ENCODE measurements at places on chromosomes 7 and 10.

GRCh38 chr10:34838366-34838900 is 23.3 kb upstream of the PARD3 start:
- no peak for DNase-seq

DNA sequence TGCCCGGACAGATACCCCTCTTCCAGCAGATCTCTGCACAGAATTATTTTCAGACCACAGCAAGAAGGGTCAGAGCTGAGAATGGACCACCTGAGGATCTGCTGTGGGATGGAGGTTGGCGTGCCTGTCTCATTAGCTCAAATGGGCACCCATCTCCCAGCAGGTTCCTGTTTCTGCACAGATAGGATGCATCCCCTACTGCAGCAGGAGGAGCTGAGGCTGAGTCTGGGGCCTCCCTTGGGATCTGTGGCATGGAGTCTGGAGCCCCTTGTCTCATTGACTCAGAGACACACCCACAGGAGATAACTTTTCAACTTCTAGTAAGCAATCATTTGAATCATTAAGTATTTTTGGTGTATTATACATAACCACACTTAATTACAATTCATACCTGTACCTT is 212.7 kb downstream of the ADK start:
- DNase-seq = no peak

DNA sequence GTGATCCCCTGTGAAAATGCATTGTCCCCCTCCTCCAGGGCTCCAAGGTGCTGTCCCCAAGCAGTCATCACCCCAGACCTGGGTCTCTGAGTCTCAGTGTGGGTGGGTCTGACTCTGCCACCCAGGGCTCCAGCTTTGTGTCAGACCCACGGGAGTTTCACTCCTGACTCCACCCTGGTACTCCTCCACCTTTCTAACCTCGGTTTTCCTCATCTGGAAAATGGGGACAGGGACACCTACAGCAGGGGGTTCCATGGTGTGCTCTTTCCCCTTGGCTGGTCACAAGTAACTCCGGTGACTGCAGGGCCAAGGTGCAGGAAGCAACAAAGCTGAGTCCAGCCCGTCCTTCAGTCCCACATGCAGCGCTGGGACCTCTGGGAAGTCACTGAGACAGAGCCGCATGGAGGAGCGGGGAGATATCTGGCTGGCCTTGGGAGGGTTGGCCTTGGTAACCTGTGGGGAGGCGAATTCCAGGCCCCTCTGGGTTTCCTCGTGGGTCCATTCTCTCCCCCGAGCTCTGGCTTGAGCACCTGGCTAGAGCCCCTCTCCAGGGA is 41.8 kb upstream of the RABGEF1 start:
- no peak for DNase-seq

- no peak for DNase-seq
Observed at GRCh38 chr10:528173-529165, 161.0 kb downstream of the DIP2C start.

DNA sequence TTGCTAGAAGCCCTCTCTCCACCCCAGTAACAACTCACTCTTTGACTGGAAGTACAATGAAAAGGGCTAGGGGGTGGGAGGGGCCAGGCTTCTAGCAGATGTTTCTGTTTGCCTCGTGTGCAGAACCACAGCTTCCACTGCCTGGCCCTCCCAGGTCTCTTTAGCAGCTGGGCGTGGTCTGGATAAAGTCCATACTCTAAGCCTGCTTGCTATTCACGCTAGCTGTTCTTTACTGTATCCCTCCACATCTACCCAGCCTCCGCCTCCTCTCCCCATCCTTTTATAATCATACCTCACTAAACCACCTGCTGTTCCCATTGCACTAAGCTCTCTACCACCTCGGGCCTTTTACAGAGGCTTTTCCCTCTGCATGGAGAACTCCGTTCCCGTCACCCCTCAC is 288.8 kb downstream of the CAMK1D start:
- no peak for DNase-seq

GRCh38 chr7:47337531-47337930 is 244.4 kb downstream of the TNS3 start:
- DNase-seq = no peak

GRCh38 chr10:91540733-91541132 is 92.1 kb downstream of the PPP1R3C start:
- DNase-seq = no peak

DNA sequence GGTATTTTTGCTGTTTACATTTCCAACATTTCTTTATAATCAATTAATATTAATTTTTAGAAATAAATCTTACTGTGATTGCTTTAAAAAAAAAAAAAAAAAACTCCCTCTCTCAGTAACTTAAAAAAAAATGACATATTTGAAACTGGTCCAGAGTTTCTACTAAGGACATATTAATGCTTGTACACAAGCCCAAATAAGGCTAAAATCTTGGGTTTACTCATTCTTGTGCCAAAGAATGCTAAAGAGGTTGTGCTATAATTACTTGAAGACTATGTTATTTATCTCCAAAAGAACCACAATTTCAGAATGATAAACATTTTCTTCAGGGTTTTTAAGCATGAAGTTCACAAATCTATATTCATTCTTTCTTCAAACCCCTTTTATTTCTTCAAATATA is 39.4 kb upstream of the PHF14 start:
- DNase-seq = no peak

DNA sequence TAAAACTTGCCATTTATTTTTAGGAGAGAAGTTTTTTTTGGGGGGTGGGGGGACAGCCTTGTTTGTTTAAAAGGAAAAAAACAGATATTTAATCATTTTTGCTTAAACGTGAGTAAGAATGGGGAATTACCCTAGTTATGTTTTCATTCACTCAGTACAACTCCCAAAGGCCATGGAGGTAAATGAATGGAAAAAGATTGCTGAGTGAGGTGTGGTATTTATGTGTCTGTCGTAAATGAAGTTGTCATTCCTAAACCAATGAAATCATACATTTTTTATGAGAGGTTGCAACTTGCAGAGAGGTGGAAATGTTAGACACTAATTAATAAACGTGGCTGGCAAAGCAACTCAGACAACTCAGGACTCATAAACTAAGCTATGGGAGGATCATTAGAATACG is 218.1 kb downstream of the CELF2 start:
- DNase-seq = peak; percentile 43

DNA sequence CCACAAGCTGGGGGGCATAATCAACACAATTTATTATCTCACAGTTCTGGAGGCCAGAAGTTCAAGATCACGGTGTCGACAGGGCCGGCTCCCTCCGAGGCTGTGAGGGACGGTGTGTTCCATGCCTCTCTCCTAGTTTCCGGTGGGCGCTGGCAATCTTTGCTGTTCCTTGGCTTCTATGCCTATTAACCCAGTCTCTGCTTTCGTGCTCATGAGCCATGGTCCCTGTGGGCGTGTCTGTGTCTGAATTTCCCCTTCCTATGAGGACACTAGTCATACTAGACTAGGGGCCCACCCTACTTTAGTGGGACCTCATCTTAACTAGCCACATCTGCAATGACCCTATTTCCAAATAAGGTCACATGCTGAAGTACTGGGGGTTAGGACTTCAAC is 29.4 kb downstream of the HIPK2 start:
- no peak for DNase-seq

GRCh38 chr10:110775406-110775805 is 96.3 kb upstream of the PDCD4 start:
- DNase-seq = no peak

GRCh38 chr7:12475362-12476063 is 71.8 kb upstream of the VWDE start:
- no peak for DNase-seq

DNA sequence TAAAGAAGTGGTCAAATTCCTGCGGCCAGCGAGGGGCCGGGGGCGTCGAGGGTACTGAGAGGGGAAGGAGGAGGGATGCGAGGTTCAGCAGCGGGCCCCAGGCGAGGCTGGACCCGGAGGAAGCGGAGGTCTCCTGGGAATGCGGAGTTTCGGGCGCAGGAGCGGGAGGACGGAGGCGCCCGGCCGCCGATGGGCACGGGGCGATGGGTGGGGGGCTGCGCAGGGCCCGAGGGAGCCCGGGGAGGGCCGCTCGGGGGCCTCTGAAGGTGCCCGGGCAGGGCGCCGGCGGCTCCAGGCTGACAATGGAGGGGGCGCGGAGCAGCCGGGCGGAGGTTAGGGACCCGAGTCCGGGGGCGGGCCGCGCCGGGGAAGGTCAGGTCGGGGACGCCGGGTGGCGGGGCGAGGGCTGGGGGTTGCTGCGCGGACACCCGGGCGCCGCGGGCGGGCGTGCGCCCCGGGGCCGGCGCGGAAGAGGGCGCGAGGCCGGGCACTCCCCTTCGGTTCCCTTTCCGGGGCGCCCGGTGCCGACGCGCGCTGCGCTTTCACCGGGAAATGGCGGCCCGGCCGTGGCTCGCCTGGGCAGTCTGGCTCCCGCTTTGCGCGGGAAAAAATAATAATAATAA is 683 bp downstream of the MACROH2A2 start:
- no peak for DNase-seq

GRCh38 chr10:71308985-71309384 is 10.1 kb upstream of the SLC29A3 start:
- no peak for DNase-seq

GRCh38 chr7:32518534-32519140 is 23.3 kb downstream of the AVL9 start:
- DNase-seq = no peak

- peak; percentile 50 for DNase-seq
Observed at GRCh38 chr7:45917658-45918057, 3.4 kb downstream of the IGFBP3 start.

GRCh38 chr7:69749372-69749979 is 151.2 kb downstream of the AUTS2 start:
- no peak for DNase-seq

Data from CD4-positive, alpha-beta memory T cell (primary cell).